ENCODE measurements at places on chromosomes 1 and 21.

GRCh38 chr1:58749646-58750045, 34.2 kb downstream of the JUN start:
- no peak for DNase-seq

- DNase-seq: no peak
Measured at GRCh38 chr1:176989023-176989422, 175.5 kb downstream of the ASTN1 start.

- no peak for DNase-seq
Measured at GRCh38 chr1:196381544-196381943, 226.7 kb downstream of the KCNT2 start.

- no peak for DNase-seq
Measured at GRCh38 chr1:196178083-196178635, 430.1 kb downstream of the KCNT2 start.

DNA sequence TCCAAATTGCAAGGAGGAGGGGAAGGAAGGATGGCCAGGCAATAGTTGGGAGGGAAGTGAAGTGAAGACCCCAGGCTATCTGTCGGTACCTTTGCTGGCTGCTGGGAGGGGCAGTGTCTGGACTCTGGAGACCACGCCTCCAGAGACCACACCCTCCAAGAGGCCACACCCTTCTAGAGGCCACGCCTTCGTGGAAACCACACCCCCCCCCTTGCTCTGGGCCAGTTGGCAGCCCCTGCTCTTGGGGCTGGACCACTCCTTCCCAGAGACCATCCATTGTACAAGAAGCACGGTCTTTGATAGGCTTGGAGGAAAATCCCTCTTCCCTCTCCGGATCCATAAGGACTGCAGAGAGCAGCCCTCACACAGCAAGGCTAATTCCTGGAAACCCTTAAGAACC, 73.1 kb downstream of the RYR2 start:
- DNase-seq: no peak

- no peak for DNase-seq
Measured at GRCh38 chr1:156696755-156697154, 8.6 kb downstream of the CRABP2 start.

- no peak for DNase-seq
Measured at GRCh38 chr1:165212229-165212628, 144.3 kb downstream of the LMX1A start.

Measured in GDM1 (cell line).